Ovary (tissue), 10 donors: ENCODE measurements at places on chromosomes 7 and 10.

- no peak for DNase-seq
Measured at GRCh38 chr7:81492240-81492639, 277.6 kb downstream of the HGF start.

GRCh38 chr10:58994226-58995057 lies 182.0 kb upstream of the PHYHIPL start:
- DNase-seq: no peak

DNA sequence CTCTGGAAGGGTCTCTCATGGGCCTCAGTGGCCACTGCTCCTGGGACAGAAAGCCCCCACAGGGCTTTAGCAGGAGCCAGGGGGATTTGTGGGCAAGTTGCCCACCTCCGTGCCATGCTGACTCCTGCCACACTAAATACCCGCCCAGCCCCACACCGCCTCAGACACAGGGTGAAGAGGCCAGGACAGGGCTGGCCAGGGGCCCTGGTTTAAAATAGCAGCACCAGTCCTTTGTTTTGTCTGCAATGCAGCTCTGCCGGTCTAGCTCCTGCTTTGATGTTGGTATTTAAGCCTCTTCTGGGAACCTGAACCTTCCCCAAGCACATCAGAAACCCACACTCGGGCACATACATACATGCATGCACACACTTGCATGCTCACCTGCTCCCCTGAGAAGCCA lies 14.4 kb upstream of the TNRC18 start:
- DNase-seq: no peak

DNA sequence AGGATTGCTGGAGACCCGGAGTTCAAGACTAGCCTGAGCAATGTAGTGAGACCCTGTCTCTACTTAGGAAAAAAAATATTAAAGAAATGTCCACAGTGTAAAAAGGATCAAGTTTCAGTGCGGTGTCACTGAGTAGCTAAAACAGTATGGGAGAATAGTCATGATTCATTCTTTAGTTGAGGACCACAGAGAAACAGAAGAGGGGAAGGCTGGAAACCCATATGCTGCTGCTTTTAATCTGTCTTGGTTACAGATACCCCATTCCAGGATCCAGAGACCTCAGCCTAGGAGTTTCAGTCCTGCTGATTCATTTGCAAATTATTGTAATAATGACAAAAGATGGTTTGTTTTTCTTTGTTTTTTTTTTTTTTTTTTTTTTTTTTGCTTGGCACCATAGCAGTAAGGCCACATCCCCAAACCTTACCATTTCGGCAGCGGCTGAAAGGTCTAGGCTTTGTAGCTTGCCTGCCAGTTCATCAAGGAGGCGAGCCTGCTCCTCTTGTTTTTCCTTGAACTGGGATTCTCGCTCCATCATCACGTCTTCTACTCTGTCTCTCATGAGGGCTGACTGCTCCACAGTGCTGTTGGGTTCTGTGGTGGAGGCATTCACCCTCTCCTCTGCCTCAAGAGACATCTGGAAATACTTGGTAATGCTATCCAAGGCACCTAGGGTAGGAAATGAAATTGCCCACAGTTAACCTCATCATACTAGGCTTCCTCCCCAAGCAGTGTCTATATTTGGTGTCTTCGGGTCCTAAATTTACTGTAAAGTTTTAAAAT lies 44.2 kb downstream of the DLD start:
- no peak for DNase-seq

- DNase-seq: no peak
Measured at GRCh38 chr7:23970193-23970592, 260.2 kb downstream of the STK31 start.

DNA sequence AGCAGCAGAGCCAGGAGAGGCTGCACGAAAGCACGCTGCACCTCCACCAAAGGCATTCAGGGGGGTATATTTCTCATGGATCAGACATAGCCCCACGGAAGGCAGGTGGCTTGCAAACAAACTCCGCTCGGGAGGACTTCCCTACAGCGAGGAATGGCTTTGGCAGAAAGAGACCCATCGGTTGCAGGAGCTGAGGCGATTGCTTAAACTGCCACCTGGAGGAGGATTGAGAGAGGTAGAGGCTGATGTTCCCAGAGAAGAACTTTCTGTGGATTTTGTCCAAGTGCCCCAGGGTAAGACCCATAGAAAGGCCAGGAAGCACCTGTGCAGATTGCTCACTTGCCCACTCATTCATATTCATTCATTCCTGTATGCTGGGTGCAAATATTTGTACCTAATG lies 89.1 kb downstream of the NEUROD6 start:
- DNase-seq: no peak

- no peak for DNase-seq
Measured at GRCh38 chr10:115972426-115972825, 300.6 kb downstream of the GFRA1 start.

GRCh38 chr10:99297033-99297432 lies 32.1 kb upstream of the CNNM1 start:
- no peak for DNase-seq

GRCh38 chr7:138992052-138992531 lies 10.9 kb upstream of the KIAA1549 start:
- DNase-seq: no peak

DNA sequence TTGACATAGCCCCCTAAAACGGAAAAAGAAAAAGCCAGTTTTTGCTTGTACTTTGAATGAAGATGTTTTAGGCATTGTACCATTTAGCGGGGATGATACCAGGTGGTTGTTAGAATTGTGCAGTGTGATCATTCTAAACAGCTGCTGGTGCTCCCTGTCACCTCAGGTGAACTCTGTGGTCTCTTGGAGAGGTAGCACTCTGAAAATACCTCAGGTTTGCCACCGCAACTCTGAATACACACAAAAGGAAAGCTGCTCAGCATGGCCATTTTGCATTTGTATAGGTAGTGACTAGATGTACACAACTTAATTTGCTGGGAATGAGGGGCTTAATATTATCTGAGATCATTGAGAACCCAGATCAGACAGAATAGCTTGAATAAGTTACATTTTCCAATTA lies 52.6 kb downstream of the PLEKHA8 start:
- DNase-seq: no peak

GRCh38 chr7:43639858-43640491 lies 57.1 kb downstream of the STK17A start:
- DNase-seq: peak; percentile 80

GRCh38 chr7:107208024-107208521 lies 39.3 kb downstream of the HBP1 start:
- no peak for DNase-seq

- no peak for DNase-seq
Measured at GRCh38 chr10:84991301-84991700, 662.9 kb downstream of the CCSER2 start.

GRCh38 chr7:127189886-127190285 lies 62.9 kb downstream of the GRM8 start:
- no peak for DNase-seq

GRCh38 chr7:116239434-116239833 lies 29.1 kb downstream of the TES start:
- DNase-seq: no peak

DNA sequence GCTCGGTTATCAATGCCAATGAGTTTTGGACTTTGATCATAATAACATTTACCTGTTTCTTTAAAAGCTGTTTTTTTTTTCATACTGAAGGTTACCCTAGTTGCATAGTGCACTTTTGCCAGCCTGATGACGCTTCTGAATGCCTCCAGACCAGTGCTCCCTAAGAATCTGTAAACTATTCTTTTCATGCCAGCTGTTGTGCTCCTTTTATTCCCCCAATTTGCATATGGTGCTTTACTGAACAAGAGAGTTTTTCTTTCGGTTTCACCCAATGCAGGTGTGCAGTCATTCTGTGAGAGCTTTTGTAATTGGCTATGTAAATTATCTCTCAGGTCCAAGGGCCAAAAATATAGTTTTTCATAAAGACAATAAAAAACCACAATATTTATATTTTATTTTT lies 48.1 kb upstream of the GLCCI1 start:
- DNase-seq: no peak

GRCh38 chr10:130921911-130922440 lies 389.5 kb downstream of the TCERG1L start:
- no peak for DNase-seq

- DNase-seq: no peak
Measured at GRCh38 chr7:39656415-39656814, 33.0 kb downstream of the RALA start.

DNA sequence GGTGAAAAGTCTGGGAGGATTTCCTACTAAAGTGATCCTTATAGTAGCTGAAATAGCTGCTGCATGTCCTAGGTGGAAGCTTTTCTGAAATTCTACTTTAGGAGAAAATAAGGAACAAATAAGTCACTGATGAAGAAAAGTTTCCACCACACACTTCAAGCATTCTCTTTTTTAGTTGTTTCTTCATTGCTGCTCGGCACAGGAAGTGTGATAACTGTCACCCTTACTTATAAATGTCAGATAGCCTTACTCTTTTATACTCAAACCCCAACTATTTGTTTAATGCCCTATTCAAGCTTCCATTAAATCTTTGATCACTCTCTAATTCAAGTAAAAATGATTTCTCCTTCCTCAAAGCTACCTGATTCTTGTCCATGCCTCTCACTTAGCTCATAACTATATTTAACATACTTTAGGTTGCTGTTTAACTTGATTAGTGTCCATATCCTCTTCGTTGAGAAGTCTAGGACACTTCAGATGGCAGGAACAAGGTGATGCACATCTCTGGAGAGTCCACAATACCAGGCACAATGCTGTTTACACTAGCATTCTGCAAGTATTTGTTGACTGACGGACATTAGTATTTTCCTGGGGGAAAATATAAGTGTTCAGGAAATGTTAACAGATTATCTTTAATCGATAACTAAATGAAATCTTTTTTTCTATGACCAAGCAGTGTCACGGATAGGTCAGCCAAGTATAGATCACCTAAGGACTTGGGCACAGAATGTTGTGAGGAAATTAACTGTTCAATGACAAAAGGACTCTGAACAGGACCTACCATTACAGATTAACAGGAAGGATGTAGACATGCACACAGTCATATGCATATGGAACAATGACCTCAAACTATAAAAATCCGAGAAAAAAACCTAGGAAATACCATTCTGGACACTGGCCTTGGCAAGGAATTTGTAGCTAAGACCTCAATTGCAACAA lies 67.4 kb downstream of the ZNF438 start:
- no peak for DNase-seq

- DNase-seq: peak; percentile 38
Measured at GRCh38 chr10:110076559-110077318, 69.0 kb downstream of the ADD3 start.

DNA sequence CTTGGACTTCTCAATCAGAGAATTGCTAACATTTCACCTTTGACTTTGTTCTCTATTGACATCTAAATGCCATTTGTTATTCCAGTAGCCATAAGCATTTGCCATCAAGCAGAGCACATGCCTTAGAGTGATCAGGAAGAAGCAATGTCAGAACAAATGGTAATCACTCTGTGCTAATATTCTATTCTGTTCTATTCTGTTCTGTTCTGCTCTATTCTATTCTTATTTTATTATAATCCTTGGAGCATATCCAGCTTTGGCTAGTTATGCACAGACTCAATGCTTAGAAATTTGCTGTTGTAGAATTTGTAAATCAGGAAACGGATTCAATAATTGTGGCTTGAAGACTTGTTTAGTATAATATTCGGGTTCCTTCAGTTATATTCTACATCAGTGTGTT lies 175.4 kb downstream of the EXOC4 start:
- no peak for DNase-seq

DNA sequence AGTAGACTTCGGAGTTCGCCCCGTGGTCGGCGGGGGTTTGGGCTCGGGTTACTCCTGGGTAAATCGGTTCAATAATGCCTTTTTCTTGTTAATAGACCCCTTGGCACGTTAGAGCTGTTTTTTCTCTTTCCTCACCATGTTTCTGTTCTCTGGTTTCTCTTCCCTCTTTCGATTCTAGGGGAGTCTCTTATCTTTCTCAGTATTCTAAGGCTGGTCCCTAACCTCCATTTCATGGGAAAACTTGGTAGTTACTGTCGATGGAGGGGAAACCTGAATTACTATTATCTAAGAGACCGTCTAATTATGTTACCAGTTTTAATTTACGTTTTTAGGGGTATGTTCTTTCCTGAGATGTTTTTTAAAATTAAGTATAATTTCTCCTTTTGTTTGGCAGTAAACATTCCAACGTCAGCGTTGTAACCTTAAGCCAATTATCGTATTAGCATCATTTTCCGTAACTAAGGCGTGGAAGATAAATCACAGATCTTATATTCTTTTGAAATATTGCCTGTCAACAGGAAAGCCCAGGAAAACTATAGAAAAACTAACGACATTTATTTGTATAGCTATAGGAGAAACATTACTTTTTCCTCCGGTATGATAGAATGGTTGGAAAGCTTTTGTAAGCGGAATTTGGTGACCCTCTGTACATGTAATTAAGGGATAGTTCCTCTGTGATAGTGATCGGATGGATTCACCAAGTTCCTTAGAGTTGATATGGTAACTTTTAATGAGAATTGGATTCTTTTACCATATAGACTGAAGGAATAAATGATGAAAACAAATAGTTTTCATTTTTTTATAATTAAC lies 847 bp downstream of the BTAF1 start:
- no peak for DNase-seq

DNA sequence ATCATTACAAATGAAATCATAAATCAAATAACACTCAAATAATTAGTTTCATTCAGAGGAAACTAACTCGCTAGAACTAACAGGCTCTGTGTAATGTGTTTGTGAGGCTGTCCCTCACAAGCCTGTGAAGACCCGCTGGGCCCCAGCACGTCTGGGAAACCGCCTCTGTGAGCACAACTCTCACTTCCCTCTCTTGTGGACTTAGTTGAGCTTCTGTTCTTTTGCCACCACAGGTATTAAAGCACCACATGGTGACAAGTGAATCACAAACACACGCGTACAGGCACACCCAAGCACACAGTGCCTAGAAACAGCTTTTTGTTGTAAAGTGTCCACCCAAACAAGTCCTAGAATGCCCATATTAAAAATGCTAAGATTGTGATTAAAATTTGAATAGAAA lies 51.0 kb downstream of the ZNF777 start:
- no peak for DNase-seq

DNA sequence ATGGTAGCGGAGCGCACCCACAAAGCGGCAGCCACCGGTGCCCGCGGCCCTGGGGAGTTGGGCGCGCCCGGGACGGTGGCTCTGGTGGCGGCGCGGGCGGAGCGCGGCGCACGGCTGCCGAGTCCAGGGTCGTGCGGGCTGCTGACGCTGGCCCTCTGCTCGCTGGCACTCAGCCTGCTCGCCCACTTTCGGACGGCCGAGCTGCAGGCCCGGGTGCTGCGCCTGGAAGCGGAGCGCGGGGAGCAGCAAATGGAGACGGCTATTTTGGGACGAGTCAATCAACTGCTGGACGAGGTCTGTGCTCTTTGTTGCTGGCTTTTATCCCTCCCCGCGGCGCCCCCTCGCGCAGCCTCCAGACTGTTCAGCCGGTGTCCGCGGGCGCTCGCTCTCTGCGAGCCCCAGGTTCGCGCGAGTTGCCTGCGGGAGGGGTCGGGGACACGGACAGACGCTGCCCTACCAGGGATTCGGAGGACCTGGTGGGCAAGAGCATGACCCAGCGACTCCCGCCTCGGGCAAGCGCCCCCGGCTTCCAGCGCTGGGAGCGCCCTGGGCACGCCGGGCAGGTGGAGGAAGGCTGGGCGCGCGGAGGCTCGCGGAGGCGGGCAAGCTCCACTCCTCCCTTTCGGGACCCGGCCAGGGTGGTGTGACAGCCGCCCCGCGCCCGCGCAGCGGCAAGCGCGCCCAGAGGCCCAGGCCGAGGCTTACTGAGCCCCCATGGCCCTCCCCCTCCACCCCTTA lies 887 bp downstream of the COL13A1 start:
- peak; percentile 47 for DNase-seq

GRCh38 chr7:151393031-151393977 lies 16.5 kb downstream of the WDR86 start:
- no peak for DNase-seq

- no peak for DNase-seq
Measured at GRCh38 chr10:26792758-26793495, 67.8 kb downstream of the ABI1 start.
